IPS-NIHi11 (cell line): ENCODE measurements at places on chromosomes 16 and 17.

- DNase-seq, result no peak
Observed at GRCh38 chr16:70750893-70751467, 50.0 kb downstream of the VAC14 start.

GRCh38 chr17:42180922-42181850 lies at the start of gene KCNH4:
KCNH4 (minus strand) TSS chr17:42181142; CDS start chr17:42180945, 197 bp downstream.
- peak; percentile 85 for DNase-seq

GRCh38 chr17:80245566-80246265 lies 14.9 kb upstream of the RNF213 start:
- DNase-seq, result no peak

DNA sequence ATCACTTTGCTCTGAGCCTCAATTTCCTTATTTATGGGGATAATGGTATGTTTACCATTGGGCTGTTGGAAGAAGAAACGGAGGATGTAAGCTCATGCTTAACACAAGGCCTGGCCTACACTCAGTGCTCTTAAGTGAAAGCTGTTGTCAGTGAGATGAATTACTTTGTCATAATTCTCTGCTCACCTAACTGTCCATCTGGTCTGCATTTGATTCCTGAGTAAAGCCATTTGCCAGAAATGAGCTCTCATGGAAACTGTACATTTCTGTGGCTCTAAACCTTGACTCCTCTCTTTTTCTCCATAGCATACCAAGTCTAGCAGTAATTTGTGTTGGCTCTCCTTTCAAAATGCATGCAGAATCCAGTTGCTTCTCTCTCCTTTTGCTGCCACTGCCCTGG lies 445.7 kb downstream of the UTP18 start:
- no peak for DNase-seq

DNA sequence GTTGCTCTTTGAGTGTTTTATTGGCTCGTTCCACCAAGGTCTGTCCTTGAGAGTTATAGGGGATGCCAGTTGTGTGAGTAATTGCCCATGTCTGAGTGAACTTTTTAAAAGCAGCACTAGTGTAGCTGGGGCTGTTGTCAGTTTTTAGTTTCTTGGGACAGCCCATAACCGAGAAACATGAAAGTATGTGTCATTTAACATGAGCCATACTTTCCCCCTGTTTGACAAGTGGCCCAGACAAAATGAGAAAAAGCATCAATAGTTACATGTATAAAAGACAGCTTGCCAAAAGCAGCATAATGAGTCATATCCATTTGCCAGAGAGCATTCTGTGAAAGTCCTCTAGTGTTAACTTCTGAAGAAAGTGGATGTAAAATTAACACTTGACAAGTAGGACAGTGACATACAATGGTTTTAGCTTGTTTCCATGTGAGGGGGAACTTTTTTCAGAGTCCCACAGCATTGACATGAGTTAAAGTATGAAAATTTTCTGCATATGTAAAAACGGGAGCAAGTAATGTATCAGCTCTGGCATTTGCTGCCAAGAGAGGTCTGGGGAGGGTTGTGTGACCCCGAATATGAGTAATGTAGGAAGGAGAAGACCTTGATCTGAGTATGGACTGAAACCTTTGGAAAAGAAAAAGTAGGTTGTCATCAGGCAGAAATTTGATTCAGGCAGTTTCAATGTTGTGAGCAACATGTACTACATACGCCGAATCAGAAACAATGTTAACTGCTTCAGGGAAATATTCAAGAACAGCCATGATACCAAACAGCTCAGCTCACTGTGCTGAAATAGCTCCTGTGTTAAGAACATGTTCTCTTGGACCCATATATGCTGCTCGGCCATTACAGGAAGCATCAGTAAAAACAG lies 56.8 kb upstream of the ARL4D start:
- no peak for DNase-seq
